GM12892 (cell line): ENCODE measurements at places on chromosomes 16 and 17.

DNA sequence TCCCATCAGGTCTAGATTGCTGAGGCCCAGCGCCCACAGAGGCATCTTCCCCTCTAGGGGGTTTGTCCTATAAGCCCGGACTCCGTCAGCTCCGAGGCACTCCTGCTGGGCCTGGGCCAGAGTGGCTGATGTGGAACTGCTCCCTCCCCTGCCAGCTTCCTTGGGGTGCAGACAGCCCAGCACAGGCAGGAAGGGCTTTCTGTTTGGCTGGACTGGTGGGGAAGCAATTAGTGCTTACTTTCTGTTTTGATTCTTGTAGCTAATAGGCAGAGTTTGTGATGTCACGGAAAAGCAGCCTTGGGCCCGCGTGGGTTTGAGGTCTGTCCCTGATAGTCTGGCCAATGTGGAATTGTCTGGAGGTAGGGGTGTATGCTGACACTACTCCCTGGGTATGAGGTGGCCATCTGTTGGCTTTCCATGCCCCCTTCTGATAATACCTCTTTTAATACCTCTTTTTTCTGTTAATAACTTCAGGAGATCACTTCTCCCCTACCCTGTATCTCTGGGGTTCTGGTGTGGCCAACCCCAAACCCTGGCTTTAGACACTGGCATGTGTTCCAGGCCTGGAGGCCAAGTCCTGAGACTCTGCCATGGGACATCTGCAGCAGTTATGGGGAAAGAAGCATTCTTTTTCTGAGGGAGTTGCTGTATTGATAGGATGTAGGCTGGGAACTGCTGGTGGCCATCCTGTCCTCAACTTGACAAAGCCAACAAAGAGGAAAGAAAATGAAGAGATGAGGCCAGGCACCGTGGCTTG is 190.9 kb downstream of the RAB11FIP4 start:
- no peak for DNase-seq

DNA sequence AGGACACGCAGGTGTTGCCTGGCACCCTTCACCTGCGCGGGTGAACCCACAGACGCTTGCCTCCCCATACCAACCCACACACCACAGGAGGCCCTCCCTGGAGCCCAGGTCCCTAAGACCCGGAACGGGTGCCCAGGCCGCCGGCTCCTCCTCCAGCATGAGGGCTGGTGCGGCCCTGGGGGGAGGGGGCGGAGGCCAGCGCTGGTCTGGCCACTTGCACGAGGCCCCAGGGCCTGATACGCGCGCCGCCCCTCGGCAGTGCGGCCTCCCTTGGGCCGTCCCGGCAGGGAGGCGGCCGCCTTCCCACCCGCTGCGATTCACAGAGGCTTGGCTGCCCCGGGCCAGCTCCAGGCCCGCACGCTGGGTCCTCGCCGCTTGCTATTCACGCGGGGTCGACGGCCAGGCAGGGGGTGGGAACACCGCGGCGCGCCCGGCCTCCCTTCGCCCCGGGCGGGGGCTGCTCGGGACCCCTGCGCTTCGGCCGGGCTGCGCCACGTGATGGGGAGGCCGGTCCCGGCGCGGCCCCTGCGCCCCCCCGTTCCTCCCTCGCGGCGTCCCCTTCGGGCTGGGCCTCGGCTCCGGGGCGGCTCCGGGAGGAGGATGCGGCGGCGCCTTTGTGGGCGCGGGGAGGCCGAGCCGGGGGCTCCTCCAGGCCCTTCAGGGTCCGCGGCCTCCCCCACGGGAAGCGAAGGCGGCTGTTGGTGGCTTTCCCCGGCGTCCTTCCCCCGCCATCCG is 685 bp downstream of the FASN start:
- DNase-seq, result peak; percentile 77

DNA sequence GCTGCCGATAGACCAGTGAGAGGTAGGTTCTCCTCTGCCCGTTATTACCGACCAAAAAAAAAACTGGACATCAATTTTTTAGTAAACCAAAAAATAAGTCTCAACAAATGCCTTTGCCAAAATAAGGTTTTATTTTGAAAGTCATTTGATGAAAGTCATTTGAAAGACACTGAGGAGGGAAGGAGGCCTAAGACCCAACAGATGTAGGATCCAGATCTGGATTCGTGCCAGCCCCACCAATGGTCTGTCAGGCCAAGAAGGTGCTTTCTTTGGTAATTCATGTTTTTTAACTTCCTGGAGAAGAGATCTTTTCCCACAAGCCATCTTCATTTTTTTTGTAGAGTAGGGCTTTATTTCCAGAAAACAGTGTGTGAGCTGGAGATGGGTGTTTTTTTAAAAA is 18.1 kb downstream of the NTAN1 start:
- DNase-seq, result no peak

DNA sequence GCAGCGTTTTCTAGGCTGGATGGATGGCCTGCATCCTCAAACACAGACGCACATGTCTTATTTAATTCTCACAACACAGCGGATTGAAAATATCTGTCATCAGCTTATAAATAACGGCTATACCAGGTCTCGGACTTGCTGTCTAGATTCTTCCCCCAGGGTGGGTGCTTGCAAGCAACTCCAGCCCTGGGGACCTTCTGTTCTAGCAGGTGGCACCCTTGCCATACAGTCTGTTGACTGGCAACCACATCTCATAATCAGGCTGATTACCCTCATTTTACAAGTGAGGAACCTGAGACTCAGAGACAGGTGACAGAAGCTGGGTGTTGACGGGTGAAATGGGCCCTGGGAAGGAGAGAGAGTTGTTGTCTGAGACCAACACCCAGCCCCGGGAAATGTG is 16.2 kb upstream of the SEZ6 start:
- no peak for DNase-seq

DNA sequence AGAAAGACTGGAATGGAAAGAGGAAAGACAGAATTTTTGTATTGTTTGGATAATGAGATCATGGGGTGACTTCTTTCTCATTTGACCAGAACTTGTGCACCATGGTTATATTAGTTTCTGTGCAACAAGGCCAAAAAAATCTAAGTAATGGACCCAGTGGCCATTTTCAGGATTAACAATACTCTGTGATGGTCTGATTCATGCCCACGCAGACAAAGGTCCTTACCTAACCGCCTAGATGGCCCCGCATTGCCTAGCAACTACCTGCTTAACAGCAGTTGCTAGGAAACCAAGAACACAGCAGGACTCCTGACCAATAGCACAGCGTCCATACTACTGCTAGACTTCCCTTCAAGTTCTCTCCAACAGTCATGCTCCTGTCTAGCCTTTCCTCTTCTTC is 22.4 kb downstream of the MIS12 start:
- no peak for DNase-seq

DNA sequence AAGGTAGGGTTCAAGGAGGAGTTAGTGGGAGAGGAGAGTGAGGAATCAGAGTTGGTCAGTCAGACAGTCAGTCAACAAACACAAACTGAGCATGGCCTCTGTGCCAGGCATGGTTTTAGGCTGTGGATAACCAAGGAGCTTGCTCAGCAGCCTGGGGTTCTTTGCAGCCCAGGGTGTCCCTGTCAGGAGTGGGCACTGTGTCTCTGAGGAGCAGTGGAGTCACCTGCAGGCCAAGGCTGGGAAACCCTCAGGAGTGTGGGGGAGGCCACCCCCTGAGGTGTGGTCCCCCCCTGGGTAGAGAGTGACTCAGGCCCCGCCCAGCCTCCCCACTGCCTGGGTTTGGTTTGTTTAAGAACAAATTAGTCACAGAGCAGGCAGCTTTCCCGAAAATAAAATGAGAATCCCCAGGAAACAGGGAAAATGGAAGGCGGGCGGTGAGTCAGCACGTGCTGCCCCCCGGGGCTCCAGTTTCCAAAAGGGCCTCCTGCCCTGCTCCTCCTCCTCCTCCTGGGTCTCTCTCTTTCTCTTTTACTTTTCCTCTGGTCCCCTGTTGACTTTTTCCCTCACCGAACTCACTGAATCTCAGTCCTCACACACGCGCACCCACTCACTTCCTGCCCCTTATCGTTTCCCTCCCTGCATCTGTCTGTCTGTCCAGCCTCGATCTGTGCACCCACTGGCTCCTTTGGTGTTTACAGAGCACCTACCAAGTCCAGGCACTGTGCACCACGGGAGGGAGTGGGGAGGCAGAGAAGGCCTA is 44.3 kb downstream of the SOCS3 start:
- DNase-seq, result peak; percentile 68

- no peak for DNase-seq
Observed at GRCh38 chr16:85931596-85932402, 32.8 kb downstream of the IRF8 start.

DNA sequence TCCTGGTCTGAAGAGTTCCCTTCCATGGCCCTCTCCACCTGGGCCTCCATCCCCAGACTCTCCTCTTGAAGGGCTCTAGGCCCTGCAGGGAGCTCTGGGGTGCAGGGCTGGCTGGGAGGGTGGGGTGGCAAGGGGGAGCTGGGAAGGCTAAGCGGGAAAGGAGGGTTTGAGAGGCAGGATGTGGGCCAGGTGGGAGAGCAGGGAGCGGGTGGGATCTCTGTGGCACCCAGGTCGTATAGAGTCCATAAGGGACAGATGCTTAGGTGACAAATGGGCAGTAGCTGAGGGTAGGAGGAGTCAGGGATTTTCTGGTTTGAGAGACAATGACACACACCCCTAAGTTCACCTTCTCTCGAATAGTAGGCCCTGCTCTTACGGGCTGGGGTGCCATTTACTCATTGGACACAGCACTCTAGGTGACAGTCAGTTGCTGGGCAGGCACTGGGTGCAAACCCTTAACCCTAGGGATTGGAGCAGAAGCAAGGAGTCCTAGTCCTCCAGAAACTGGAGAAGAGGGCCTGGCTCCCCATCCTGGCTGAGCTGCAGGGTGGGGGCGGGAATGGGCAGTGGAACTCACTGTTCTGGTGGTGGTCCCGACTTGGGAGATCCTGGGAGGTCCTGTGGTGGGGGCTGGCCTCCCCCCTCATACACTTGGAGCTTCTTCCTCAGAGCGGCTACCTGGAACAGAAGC is 15.3 kb downstream of the KIF18B start:
- DNase-seq, result no peak

- DNase-seq, result no peak
Observed at GRCh38 chr17:74898376-74898946, 5.0 kb upstream of the FADS6 start.

DNA sequence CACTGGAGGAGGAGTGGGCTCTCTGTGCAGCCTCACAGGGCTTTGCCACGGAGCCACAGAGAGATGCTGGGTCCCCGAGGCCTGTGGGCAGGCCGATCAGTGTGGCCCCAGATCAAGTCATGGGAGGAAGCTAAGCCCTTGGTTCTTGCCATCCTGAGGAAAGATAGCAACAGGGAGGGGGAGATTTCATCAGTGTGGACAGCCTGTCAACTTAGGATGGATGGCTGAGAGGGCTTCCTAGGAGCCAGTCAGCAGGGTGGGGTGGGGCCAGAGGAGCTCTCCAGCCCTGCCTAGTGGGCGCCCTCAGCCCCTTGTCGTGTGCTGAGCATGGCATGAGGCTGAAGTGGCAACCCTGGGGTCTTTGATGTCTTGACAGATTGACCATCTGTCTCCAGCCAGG is 3.9 kb downstream of the NXPH3 start:
- DNase-seq, result no peak

GRCh38 chr17:75088465-75089417 is 987 bp downstream of the SLC16A5 start:
- DNase-seq, result no peak

DNA sequence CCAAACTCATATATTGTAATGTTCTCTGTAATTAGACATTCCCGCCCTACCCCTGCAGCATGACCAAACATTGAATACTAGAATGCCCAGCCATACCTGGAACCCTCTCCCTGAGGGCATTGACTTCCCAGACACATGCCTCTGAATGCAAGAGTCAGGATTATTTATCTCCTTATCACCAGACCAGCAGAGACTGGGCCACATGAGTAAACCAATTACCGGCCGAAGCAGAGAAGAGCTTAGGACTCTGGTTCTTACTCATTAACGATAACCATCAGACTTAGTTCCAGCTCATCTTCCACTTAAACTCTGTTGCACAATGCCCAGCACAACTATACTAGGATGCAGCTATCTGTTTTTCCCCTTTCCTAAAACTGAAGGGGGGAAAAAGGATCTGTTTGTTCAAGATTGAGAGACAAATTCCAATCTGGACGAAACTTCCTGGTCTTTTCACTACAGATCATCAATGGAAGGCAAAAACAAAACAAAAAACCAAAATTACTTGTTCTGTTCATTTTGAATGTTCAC is 88.2 kb upstream of the CORO6 start:
- DNase-seq, result no peak

DNA sequence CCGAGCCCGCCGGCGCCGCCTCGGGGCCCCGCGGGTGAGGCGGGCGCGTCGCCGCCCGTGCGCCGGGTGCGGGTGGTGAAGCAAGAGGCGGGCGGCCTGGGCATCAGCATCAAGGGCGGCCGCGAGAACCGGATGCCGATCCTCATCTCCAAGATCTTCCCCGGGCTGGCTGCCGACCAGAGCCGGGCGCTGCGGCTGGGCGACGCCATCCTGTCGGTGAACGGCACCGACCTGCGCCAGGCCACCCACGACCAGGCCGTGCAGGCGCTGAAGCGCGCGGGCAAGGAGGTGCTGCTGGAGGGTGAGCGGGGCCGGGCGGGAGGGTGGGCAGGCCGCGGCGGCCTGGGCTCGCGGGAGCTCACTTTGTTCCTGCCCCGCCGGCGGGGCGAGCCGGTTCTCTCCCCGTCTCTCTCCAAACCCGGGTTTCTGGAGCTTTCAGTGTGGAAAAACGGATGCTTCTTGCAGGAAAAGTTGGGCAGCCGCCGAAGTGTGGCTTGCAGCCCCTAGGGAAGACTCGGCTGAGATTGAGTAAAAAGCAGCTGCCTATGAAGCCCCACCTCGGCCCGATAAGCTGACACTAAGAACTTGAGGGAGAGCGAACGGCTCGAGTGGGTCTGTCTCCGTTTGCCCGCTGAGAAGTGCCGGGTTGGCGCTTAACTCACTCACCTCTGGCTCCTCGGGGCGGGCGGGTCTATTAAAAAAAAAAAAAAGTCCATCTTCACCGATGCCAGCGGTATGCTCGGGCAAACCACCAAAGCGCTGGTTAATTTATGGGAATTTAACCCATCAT is 677 bp downstream of the SNTB2 start:
- peak; percentile 45 for DNase-seq

DNA sequence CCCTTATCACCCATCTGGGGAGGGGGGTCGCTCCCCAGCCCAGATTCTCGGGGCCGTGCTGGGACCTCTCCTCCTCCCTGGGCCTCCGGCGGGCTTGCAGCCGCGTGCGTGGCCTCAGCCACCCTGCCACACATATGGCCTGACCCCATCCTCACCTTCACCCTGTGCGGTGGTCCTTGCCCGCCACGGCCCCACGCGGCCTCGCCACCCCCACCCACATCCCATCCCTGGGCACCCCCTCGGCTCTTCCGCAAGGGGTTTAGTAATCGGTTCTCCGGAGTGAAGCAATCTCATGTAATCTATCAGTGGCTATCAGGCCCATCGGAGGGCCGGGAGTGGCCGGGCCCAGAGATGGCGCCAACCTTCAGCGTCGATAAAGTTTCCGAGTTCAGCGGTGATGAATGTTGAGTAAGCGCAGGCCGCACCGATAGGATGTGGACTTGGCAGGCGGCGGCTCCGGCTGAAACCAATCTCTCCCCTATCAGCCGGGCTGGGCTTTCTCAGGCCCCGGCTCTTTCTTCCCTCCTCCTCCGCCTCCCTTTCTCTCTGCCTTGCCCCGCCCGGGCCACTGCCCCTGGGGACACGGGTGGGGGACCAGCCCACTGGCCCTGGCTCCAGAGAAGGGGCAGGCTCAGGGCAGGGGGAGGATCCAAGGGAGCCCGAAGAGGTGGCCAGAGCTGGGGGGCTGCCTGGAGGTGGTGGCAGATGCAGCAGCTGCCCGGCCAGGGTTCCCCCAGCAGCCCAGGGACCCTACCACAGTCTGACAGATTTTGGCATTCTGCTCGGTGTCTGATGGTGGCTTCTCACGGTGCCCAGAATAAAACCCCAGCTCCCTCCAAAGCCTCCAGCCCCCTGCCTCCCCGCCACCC is 20.8 kb downstream of the ZFPM1 start:
- no peak for DNase-seq

GRCh38 chr17:10041287-10041612 is 136.2 kb upstream of the RCVRN start:
- no peak for DNase-seq

GRCh38 chr17:50272246-50272645 is 2.0 kb upstream of the TMEM92 start:
- peak; percentile 10 for DNase-seq
